ENCODE measurements at places on chromosomes 7 and 10.

GRCh38 chr7:126211875-126212274 is 1040.9 kb downstream of the GRM8 start:
- H3K36me3 ChIP-seq, result no peaks in the 10 kb centered on the region
- no peak for DNase-seq
- H3K27ac ChIP-seq, result no peak overlapping the region
- no peaks in the 10 kb centered on the region for H3K27me3 ChIP-seq

GRCh38 chr10:14560274-14560673 is 214.4 kb downstream of the FAM107B start:
- H3K36me3 ChIP-seq, result peaks cover 2% of the 10 kb centered on the region
- H3K27me3 ChIP-seq, result no peaks in the 10 kb centered on the region
- peak overlapping the region; percentile 73 for H3K27ac ChIP-seq
- no peak for DNase-seq
- H3K4me3 ChIP-seq, result peak overlapping the region; percentile 76

GRCh38 chr10:132097609-132098377 is 32.0 kb downstream of the JAKMIP3 start:
- no peaks in the 10 kb centered on the region for H3K36me3 ChIP-seq
- no peaks in the 10 kb centered on the region for H3K4me1 ChIP-seq
- H3K4me3 ChIP-seq, result no peak overlapping the region
- H3K27me3 ChIP-seq, result peaks cover 61% of the 10 kb centered on the region
- DNase-seq, result no peak
- H3K27ac ChIP-seq, result peak overlapping the region; percentile 38

DNA sequence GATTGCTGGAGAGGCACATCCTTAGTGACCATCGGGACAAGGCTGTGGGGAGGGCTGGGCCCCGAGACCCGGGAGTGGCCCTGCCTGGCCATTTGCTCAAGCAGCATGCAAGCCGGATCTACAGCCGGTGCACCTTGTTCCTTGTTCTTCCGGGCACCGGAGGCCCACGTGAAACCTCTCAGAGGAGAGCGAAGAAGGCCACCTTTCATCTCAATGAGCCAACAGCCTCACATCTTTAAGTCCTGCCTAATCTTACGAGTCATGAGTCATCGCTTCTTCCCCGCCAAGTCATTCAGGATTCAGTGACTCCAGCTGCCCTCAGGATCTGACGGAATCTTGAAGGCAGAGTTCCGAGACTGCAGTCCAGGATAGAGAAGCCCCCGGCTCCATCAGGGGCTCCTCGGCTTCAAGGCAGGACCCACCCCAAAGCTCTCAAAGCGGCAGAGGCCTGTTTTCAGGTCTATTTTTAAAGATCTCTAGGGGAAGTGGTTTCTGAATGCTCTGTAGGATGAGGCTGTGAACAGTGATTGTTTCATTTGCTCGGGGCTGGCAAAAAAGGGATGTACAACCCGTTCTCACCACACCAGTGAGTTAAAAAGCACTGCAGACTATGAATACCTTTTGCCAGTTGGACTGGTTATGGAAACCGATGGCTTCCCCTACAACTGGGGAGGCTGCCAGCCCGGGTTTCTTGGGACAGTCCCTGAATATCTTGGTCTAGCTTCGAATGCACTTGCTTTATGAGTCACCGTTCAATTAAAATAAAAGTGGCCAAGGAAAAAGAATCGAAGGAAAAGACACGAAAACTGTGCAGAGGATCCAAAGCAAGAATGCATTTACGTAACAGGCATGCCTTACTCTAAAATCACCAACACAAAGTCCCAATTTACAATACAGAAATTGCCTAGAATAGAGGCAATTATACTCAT is 57.2 kb upstream of the ECHDC3 start:
- peak overlapping the region; percentile 98 for H3K4me3 ChIP-seq
- H3K27me3 ChIP-seq, result no peaks in the 10 kb centered on the region
- H3K27ac ChIP-seq, result peak overlapping the region; percentile 98
- H3K36me3 ChIP-seq, result no peaks in the 10 kb centered on the region
- peak; percentile 91 for DNase-seq

- H3K4me3 ChIP-seq, result no peak overlapping the region
- H3K4me1 ChIP-seq, result peaks cover 7% of the 10 kb centered on the region
- H3K36me3 ChIP-seq, result no peaks in the 10 kb centered on the region
- H3K27me3 ChIP-seq, result no peaks in the 10 kb centered on the region
Measured at GRCh38 chr7:93015779-93016481, 101.8 kb downstream of the SAMD9 start.

DNA sequence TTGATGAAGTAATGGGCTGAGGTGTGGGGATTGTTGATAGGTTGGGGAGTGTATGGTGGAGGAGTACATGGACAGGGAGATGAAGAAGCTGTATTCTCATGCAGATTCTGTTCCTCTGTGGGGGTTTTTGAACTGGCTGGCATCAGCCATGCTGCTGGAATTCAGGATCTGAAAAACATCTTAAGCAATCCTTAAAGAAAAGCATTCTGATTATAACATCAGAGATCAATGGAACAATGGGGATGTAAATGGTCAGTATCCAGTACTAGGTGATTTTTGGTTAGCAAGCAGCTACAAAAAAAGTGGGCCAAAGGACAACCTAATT is 247.5 kb upstream of the GALNT17 start:
- H3K4me1 ChIP-seq, result no peaks in the 10 kb centered on the region
- no peak for DNase-seq

DNA sequence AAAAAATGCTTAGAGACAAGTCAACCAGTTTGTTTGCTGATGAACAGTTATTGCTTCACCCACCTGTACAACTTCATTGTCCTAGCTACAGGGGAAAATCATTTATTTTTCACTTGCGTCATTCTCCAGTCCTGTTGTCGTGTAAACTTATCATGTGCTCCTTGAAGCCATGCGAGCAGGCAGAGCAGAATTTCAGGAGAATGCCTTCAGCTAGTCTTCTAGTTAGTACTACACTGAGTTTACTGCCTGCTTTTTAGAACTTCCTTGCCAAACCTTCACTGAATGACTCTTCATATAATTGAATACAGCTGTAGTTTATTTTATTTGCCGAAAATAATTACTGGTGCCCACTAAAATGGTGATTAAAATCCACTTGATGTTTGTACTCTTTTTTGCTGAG is 15.6 kb downstream of the RPA3 start:
- DNase-seq, result no peak
- peaks cover 33% of the 10 kb centered on the region for H3K4me1 ChIP-seq
- no peaks in the 10 kb centered on the region for H3K27me3 ChIP-seq
- no peak overlapping the region for H3K4me3 ChIP-seq
- no peaks in the 10 kb centered on the region for H3K36me3 ChIP-seq

- no peaks in the 10 kb centered on the region for H3K27me3 ChIP-seq
- DNase-seq, result no peak
- H3K4me1 ChIP-seq, result peaks cover 16% of the 10 kb centered on the region
- no peak overlapping the region for H3K4me3 ChIP-seq
Measured at GRCh38 chr10:102660888-102661657, 16.8 kb downstream of the TRIM8 start.

GRCh38 chr10:22704471-22704911 is 9.9 kb downstream of the PIP4K2A start:
- peak; percentile 12 for DNase-seq
- H3K27ac ChIP-seq, result peak overlapping the region; percentile 95
- H3K4me1 ChIP-seq, result peaks cover 86% of the 10 kb centered on the region
- H3K4me3 ChIP-seq, result peak overlapping the region; percentile 83
- H3K27me3 ChIP-seq, result no peaks in the 10 kb centered on the region

DNA sequence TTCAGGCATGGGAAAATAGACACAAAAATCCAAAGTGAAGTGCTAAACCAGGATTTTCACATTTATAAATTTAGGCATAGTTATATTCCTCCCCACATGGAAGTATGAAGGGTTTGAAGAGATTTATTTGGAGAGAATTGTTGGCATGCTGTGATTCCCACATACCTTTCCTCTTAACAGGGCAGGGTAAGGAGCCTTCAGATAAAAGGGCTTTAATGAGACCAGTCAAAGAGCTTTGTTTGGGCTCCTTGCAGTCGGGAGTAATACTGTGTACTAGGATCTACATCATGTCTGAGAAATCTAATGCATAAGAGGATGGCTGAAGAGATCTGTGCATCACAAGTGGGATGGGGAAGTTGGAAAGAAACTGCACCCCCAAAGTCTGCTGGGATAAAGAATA is 140.8 kb upstream of the PTN start:
- no peaks in the 10 kb centered on the region for H3K36me3 ChIP-seq
- H3K4me1 ChIP-seq, result no peaks in the 10 kb centered on the region
- DNase-seq, result no peak
- H3K4me3 ChIP-seq, result no peak overlapping the region
- H3K27me3 ChIP-seq, result no peaks in the 10 kb centered on the region

DNA sequence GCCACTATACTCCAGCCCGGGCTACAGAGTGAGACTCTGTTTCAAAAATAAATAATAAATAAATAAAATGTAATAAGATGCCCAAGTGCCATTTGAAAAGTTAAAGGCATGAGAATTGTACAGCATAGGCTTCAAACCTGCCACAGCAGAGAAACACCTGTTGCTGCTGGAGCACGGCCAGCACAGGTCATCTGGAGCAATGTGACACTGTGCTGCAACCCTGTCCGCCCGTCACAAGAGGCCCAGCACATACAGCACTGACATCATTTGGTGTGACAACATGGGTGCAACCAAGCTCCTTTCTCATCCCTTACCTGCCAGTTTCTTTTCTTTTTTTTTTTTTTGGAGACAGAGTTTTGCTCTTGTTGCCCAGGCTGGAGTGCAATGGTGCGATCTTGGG is 1.3 kb downstream of the RFC2 start:
- no peak overlapping the region for H3K27ac ChIP-seq
- peaks cover 15% of the 10 kb centered on the region for H3K4me1 ChIP-seq
- peak overlapping the region; percentile 75 for H3K4me3 ChIP-seq

GRCh38 chr10:33098951-33099663 is 141.1 kb upstream of the ITGB1 start:
- no peaks in the 10 kb centered on the region for H3K27me3 ChIP-seq
- H3K4me1 ChIP-seq, result peaks cover 74% of the 10 kb centered on the region
- peak overlapping the region; percentile 59 for H3K27ac ChIP-seq

DNA sequence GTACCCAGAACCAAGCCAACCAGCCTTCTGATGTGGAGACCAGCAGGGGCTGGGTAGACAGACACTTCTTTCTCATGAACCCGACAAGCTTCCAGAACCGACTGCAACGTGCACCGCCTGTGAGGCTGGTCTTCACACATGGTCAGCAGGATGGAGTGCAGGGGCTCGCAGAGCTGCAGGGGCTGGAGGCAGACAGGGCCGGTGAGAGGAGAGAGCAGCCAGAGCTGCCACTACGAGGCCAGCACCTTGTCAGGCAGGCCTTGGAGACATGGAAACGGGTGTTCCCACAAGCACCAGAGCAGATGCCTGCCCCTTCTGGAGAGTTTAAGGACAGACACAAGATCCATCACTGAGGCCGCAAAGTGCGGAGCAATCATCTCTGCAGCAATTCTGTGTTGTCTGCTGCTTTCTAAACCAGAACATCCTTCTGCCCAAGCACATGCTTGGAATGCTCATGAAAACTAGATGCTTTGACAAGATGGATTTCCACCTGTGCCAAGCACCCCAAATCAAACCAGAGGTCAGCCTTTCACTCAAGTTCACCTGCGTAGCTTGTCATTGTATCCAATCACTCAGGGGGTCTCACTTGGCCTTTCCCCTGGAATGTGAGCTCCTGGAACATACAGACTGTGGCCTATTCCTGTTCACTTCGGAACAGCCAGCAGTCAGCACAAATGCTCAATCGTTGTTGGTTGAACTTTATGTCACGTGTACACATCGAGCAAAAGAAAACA is 32.2 kb downstream of the FRMPD2 start:
- DNase-seq, result no peak
- H3K27me3 ChIP-seq, result peaks cover 18% of the 10 kb centered on the region
- no peaks in the 10 kb centered on the region for H3K36me3 ChIP-seq

- no peaks in the 10 kb centered on the region for H3K36me3 ChIP-seq
- no peak overlapping the region for H3K27ac ChIP-seq
- no peak overlapping the region for H3K4me3 ChIP-seq
- no peaks in the 10 kb centered on the region for H3K27me3 ChIP-seq
- no peaks in the 10 kb centered on the region for H3K4me1 ChIP-seq
Measured at GRCh38 chr7:110187877-110188554, 902.9 kb upstream of the LRRN3 start.

GRCh38 chr7:128034825-128035224 is 3.6 kb upstream of the LRRC4 start:
- no peaks in the 10 kb centered on the region for H3K36me3 ChIP-seq
- DNase-seq, result no peak
- H3K4me1 ChIP-seq, result peaks cover 10% of the 10 kb centered on the region
- no peaks in the 10 kb centered on the region for H3K27me3 ChIP-seq

DNA sequence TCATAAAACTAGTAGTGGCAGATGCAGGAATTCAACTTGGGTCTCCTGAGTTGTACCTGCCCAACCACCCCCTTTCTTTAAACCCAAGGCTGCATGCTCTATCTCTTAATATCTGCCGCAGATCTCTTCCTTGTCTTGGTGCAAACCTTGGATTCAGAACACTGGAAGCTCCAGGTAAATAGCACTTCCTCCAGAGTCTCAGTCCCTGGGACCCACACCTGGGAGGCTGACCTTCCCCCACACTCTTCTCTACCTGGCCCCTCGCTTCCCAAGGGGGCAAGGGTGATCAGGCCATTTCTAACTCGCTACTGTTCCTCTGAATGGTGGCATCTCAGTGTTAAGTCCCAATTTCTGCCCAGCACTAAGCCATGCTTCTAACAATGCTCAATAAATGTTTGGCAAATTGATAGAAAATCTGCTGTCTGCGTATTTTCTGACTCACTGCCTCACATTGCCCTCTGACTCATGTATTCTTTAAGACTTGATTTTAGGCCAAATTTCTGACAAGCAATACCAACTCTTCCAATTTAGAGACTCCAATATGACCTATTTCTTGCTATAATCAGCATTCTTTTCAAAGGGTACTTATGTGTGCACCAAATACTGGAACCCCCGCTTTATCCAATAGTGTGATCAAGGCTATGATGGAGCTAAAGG is 68.0 kb upstream of the PPP1R3C start:
- peaks cover 18% of the 10 kb centered on the region for H3K27me3 ChIP-seq
- DNase-seq, result no peak
- H3K36me3 ChIP-seq, result no peaks in the 10 kb centered on the region

GRCh38 chr7:131007439-131008330 is 273.7 kb upstream of the KLF14 start:
- DNase-seq, result peak; percentile 55
- peak overlapping the region; percentile 95 for H3K27ac ChIP-seq
- H3K4me1 ChIP-seq, result peaks cover 83% of the 10 kb centered on the region
- H3K36me3 ChIP-seq, result peaks cover 8% of the 10 kb centered on the region
- peak overlapping the region; percentile 16 for H3K4me3 ChIP-seq

Data from naive B cell (primary cell).